Esophagus squamous epithelium (tissue), 5 donors: ENCODE measurements at places on chromosomes 5 and 9.

DNA sequence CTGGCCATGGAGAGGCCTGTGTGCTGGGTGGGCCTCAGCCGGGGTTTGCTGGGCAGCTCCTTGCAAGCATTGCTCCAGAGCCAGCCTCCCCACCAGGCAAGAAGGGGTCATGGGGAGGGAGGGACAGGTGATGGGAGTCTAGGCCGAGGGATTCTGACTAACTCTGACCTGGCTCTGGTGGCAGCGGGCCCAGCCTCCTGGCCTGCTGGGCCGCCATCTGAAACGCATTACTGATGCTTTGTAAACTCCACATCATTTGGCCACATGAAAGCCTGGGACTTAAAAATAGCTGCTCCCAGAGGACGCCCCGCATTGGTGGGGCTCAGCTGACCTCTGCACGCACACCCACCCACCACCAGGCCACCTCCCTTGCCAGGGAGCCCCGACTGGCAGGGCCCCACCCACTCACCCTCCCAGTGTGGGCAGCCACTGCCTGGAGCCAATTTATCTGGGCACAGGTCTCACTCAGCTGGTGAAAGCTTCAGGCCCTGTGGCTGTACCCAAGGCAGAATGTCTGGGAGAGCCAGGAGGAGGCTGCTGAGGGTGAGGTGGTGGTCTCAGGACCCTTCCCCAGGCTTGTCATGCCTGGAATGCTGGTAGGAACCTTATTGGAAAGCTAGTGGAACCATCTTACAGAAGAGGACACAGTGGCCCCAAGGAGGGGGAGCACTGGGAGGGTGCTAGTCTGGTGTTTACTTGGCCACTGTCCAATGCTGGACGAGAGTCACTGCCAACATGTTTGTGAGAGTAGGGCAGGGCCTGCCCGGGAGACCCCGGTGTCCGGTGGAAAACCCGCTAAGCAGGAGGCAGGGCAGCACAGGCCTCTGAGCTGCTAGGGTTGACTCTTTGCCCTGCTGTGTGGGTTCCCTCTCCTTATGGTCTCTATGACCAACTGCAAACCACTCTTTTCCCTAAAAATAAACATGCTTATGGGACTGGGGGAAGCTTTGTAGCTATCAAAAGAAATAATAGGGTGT, 10.8 kb downstream of the TCF7 start:
- no peak for DNase-seq

DNA sequence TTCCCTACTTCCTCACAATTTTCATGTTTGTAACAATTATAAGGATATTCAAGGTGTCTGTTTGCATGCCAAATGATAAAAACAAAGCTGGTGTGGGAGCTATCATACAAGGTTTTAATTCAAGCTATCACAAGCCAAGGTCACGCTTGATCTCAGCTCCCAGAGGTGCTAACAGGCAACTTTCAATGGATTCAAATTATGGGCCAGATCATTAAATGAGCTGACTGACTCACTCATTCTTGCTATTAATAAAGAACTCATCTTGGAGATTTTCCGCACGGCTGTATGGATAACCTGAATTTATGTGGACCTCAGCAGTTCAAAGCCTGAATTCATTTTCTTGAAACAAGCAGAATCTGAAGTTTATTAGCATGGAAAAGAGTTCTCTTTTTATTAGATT, 267.3 kb upstream of the CDH6 start:
- DNase-seq, result no peak

DNA sequence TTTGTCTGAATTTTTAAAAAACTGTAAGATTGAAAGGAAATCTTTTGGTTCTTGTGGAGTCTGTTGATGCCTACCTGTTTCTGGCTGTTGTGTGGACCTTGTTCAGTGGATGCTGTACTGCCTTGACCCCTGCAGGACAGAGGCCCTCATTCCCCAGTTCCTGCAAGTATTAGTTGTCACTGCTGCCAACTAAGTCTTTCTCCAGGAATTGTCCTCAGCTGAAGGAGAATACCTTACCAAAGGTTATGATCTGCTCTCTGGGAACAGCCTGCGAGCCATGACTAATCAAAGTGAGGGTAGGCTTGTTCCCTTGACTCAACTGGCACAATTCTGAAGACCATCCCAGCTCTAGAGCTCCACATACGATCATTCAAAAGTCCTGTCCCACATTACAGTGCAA, 145.3 kb upstream of the FST start:
- no peak for DNase-seq

DNA sequence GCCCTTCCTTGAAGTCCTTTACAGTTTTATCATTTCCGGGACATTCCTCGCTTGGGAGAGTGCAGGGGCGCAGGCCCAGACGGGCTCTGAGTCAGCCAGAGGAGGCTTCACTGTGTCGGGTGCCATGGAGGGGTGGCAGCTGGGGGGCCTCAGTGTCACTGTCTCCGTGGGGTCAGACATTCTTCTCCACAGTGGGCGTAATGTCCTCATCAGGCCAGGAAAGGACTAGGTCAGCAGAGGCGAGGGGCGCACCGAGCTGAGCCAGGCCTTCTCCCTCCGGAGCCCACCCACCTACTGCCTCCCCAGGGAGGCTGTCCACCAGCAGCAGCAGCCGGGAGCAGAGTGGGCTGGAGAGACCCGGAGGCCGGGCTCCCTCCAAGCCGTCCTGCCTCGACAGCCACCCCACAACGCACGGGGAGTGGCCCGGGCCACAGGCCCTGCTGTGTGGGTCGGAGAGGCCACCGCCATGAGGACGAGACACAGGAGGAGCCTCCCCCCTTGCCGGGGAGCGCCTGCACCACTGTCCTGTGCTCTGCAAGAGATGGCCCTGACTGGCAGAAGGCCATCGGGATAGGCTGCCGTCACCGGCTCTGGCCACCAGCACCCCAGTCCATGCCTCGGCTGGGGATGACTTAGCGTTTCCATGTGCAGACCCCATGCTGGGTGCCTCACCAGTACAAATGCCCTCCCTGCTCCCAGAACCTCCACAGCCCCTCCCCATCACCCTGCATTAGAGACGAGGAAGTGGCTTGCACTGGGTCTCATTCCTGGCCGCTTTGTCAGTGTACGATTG, 26.5 kb downstream of the SARDH start:
- no peak for DNase-seq

DNA sequence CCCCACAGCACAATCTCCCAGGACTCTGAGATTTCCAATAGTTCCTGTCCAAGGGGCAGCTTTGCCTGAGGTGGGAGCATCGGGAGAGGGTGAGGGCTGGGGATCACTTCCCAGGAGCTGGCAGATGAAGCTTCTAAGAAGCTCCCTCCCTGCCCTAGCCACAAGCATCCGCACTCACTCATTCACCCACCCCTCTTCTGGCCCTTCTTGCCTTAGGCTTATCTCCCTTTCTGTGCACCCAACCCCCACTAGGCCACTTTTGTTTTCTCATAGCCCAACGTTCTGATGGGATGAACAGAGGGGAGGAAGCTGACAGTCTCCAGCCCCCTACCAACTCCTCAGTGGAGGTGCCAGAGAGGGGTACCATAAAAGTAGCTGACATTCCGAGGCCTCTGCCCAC, 3.7 kb upstream of the PCDH1 start:
- no peak for DNase-seq

DNA sequence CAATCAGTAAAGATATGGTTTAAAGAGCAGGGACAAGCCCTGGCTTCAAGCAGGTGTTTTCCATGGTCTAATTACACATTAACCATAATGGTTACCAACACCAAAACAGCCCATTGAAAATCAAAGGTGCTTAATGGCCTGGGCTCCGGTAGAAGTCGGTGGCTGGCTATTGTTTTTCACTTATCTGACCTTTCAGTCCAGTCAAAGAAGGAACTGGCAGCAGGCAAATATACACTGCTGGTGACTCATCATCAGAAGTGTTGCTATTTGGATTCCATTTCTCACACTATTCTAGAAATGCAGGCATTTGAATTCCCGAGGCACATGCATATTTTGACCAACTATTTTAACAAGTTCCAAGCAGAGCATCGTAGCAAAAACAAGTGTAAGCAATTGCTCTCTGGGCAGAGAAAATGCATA, 26.3 kb upstream of the GABRP start:
- no peak for DNase-seq

- no peak for DNase-seq
These were observed 312.4 kb downstream of the DOCK8 start for GRCh38 chr9:526904-527591.

DNA sequence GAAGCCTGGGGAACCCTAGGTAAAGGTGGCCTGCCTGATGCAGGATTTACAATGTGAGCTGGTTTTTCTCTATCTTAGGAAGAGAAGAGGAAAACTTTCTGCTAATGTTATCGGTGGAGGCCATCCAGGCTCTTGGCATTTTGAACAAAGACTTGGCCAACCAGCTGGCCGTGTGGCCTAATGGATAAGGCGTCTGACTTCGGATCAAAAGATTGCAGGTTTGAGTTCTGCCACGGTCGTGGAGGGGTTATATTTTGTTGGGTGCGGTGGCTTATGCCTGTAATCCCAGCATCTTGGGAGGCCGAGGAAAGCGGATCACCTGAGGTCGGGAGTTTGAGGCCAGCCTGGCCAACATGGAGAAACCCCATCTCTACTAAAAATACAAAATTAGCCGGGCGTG, 9.6 kb downstream of the C9orf152 start:
- no peak for DNase-seq

GRCh38 chr5:9502050-9502834, 43.6 kb downstream of the SEMA5A start:
- no peak for DNase-seq

GRCh38 chr9:107878462-107878861, 388.9 kb upstream of the KLF4 start:
- no peak for DNase-seq

DNA sequence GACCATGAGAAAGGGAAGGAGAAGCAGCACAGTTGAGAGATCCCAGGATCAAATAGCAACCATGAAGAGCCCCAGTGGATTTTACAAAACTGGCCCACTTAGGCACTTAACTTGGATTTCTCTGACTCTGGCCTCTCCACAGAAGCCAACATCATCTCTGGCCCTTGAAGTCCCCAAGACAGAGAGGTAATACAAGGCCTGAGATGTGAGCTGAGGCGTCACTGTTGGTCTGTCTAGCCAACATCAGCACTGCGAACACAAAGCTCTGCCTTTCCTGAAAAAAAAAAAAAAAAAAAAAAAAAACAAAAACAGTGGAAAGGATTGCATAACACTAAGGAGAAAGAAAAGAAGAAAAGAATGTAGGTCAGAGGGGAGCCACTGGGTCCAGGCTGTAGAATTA, 378.3 kb downstream of the BRINP1 start:
- DNase-seq, result no peak

GRCh38 chr5:6837519-6838110, 124.4 kb downstream of the TENT4A start:
- no peak for DNase-seq

- no peak for DNase-seq
These were observed 11.8 kb downstream of the PHF19 start for GRCh38 chr9:120865176-120865575.
